CD4-positive, alpha-beta T cell treated with Interleukin-10 for 1 hour (primary cell): ENCODE measurements at places on chromosomes 12 and 14.

DNA sequence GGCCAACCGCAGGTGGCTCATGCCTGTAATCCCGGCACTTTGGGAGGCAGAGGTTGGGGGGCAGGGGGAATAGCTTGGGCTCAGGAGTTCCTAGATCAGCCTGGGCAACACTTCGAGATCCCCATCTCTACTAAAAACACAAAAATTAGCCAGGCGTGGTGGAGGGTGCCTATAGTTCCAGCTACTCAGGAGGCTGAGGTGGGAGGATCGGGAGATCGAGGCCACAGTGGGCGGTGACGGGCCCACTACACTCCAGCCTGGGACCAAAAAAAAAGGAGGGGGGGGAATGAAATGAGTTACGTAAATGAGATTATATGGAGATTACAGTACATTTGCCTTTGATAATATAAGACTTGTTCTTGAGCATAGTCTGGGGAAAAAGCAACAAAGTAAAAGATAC is 1.1 kb downstream of the RPAP3 start:
- DNase-seq: no peak

- DNase-seq: no peak
Observed at GRCh38 chr14:58701156-58701555, 63.4 kb downstream of the DACT1 start.

- DNase-seq: no peak
Observed at GRCh38 chr14:78162202-78162601, 8.0 kb upstream of the NRXN3 start.

GRCh38 chr14:76777721-76778120 is 16.5 kb downstream of the VASH1 start:
- DNase-seq: no peak

DNA sequence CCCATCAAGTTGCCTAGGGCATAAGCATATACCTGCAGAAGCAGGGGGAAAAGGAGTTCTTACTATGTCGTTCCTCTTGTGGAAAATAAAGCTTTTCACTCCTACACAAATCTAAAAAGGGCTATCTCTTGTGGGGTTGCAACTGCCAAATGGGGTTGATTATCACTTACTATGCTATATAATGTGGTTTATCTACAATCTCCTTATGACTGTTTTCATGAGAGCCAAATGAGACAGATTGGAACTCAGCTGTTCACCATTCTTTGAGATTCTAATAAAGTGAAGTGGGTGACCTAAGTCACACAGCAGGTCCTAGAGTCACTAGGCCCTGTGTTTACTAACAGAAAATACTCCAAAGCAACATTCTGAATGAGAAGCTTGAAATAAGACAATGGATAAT is 47.7 kb downstream of the CIT start:
- DNase-seq: no peak

- DNase-seq: no peak
Observed at GRCh38 chr12:111584959-111585358, 14.2 kb downstream of the ATXN2 start.

DNA sequence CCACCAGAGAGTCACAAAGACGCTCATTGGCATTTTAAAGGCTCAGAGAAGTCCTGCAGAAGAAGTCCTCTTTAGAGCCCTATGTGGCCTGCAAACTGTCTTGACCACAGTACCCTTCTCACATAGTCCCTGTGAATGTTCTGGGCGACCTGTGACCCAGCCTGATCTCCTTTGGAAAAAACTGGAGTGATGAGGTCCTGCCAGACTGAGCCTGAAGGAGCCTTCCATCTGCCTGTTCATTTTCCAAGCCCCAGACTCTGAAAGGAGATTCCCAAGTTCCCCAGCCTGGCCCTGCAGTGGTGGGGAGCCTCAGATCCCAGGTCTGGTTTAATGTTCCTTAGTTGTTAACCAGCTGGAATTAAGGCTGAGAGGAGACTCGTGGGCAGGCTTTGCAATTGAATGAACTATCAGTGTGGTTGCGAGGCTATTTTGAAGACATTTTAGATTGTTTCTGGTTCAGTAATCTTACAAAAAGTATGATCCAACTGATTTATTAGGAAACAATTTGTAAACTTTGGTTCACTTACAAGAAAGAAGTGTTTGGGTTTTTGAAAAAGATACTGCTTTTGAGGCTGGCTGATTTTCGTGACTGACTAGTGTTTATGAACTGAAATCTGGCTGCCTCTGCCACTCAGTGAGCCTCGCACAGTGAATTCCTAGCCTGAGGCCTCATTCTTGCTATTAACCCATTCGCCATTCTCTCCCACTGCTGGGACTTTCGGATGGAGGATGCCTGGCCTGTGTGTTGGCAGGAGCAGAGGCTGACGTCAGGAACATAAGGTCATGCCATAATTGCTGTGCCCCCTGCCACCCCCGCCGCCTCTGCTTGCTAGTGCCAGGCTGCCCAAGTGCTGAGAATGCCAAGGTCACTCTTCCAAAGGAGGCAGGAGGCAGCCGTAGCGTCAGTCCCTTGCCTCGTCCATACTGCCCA is 249.0 kb downstream of the CACNA1C start:
- no peak for DNase-seq

- no peak for DNase-seq
Observed at GRCh38 chr14:63472986-63473788, 70.0 kb downstream of the PPP2R5E start.

GRCh38 chr14:30445011-30445793 is 113.8 kb upstream of the G2E3 start:
- no peak for DNase-seq

DNA sequence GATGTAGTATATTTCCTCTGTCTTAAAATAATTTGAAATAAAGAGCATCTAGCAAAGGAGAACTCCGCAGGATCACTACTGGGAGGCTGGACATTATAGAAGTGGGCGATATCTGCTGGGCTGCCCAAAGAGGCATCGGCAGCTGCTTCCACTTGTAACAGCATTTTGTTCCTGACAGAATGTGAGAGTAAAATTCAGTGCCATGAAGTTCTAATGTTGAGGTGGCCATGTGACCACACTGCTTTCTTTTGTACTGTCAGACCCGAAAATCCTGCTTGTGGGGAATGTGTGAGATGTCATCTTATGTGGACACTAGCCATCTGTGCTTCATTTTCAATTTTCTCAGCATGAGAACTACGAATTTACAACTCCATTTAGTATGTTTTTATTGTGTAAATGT is 151.9 kb downstream of the ACSS3 start:
- no peak for DNase-seq

DNA sequence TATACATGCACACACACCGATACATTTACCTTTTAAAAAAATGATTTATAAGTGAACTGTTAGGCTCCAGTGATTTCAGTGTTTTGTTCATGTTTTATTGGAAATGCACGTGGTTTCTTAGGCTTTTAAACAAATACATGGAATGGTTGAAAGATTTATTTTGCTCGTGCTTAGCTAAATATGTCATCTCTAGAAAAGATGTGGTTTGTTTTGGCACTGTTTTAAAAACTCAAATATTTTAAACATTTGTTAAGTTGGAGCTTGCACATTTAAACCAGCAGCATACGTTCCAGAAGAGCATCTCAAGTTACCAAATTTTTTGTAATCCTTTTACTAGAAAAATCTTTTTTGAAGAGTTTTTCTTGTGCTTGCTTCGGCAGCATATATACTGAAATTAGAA is 44.5 kb downstream of the FOXA1 start:
- no peak for DNase-seq

DNA sequence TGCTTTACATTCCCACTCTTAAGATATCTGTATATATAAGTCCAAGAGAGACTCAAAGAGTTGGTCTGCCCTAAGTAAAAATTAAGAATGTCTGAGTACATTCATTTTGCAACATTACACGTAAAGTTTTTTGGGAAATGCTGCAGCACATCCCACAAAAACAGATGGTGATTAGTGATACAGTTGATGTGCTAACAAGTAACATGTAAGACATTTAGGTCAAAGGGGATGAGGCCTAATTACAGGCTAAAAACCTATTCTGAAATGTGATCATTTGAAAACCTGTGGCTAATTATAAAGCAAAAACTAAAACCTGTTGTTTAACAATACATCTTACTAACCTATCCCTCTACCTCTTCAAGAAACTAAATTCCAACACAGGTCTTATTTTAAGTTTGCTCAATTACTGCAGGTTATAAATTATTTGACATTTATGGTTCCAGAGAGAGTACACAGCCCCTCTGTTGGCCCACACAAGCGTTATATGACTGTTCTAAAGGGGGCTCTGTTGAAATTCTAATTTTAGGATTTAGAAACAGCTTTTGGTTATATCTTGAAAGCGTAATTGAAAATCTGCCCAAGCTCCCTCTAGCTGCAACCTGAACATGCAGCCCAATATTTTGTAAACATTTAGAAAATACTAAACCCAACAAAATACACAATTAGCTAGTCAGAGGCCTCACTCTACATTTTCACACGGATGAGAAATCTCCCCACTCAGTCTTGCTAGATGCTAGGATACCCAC is 42.9 kb downstream of the BRAP start:
- no peak for DNase-seq
